Endodermal cell (in vitro differentiated cells): ENCODE measurements at places on chromosomes 2 and 18. TPM values are rescaled to one million over a fixed set of nuclear protein-coding genes. Genes with fewer than 3 reads are reported as not detected.

DNA sequence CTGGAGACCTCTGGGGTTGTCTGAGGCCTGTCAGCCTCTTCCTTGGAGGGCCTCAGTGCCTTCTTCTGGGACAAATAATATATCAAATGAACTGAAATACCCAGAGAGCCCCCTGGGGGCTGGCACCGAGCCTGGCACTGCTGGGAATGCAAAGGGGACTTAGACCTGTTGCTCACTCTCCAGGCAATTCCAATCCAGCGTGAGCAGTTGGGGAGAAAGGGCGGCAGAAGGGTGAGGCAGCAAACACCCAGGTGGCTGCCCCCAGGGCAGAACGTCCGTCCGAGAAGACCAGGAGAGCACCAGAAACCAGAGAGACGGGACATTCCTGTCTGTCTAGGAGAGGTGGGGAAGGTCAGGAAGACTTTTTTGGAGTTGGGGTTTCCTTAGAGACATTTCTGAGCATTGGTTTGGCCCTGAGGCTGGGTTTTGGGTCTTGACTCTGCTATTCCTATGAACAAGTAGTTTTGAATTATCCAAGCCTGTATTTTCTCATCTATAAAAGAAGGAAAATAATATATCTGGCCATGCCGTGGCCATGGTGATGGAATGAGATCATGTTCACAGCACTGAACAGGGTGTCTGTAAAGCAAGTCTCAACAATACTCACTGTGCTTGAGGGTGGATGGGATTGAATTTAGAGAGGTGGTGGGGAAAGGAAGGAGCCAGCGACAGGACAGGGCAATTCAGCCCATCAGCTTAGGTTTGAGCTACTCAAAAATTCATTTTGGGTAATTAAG lies 44.3 kb upstream of the ZBTB7C start:
- no peaks in the 10 kb centered on the region for H3K36me3 ChIP-seq
- no peak for DNase-seq
- H3K4me3 ChIP-seq: no peak overlapping the region
- H3K27me3 ChIP-seq: peaks cover 4% of the 10 kb centered on the region

DNA sequence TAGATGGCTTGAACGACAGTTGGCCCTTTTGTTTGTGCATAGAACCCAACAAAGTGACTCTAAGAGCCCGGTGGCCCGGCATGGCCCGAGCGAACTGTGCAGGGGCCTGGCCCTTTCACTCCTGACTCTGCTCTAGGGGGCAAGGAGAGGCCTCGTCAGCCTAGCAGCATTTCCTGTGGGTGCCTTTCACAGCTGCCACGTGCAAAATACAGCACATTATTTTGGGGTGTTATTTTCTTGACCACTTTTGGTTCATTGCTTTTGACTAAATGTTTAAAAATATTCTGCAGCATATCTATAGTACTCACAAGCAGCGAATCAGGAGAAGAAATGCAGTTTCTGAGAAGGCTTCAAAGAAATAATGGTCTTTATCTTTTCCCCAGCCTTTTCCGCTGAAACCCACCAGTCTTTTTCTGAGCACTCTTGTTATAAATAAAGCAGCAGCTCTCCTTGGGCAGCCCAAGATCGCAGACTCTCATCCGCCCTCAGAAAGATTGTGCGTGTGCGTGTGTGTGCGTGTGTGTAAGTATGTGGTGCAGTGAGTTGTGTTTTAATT lies 31.3 kb downstream of the DGKD start:
- H3K27me3 ChIP-seq: no peaks in the 10 kb centered on the region
- H3K4me1 ChIP-seq: no peaks in the 10 kb centered on the region
- no peak overlapping the region for H3K4me3 ChIP-seq
- no peak for DNase-seq
- peaks cover 1% of the 10 kb centered on the region for H3K36me3 ChIP-seq

DNA sequence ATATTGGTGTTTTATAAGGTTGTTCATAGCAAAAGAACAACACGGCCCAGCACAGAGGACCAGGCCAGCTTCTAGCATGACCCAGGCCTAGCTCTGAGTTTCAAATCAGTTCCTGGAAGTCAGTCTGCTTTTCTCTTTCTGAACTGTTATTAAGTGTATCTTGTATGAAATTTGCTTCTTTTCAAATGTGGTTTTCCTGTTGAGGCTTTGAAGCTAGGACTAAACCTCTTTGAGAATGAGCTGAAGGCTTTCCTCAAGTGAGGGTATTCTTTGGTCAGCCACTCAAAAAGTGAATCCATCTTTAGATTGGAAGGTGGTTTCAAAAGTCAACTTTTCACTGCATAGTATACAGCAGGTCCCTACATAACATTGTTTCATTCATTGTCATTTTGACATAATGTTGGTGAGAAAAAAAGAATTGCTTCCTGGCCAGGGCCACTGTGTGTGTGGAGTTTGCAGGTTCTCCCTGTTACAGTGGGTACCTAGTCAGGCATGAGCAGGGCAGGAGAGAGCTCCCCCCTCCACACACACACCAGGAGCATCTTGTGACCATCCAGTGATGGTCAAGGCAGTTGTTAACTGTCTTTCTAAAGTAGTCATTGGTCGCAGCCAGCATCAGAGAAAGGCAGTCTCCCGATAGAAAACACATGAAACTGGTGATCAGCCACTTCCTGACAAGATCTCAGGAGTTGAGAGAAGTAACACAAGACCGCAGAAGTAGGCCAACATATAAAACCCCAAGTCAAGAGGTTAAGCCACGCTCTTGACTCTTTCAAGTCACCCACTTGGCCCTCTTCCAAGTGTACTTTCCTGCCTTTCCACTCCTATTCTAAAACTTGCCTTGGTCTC lies 6.7 kb upstream of the ACAA2 start:
- H3K27me3 ChIP-seq: no peaks in the 10 kb centered on the region
- H3K4me3 ChIP-seq: no peak overlapping the region
- no peaks in the 10 kb centered on the region for H3K36me3 ChIP-seq
- DNase-seq: no peak
- H3K4me1 ChIP-seq: no peaks in the 10 kb centered on the region
- no peak overlapping the region for H3K27ac ChIP-seq

DNA sequence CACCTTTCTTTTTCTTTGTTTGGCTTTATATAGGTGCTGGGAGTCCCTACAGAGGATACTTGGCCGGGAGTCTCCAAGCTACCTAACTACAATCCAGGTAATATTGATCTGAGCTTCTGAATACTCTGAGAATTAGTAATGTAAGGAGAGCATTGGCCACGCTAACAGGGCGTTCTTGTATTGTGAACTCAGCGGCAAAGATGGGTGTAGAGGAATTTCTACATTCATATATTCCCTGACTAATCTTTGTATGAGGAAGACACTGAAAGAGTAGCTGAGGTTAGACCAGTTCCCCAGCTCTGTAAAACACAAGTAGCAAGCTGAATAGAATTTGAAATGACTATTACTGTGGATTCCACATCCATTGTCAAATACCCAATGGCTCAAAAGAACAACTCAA lies 48.5 kb downstream of the CDK15 start:
- H3K27ac ChIP-seq: no peak overlapping the region
- H3K36me3 ChIP-seq: no peaks in the 10 kb centered on the region
- no peak overlapping the region for H3K4me3 ChIP-seq
- DNase-seq: no peak
- peaks cover 21% of the 10 kb centered on the region for H3K4me1 ChIP-seq

DNA sequence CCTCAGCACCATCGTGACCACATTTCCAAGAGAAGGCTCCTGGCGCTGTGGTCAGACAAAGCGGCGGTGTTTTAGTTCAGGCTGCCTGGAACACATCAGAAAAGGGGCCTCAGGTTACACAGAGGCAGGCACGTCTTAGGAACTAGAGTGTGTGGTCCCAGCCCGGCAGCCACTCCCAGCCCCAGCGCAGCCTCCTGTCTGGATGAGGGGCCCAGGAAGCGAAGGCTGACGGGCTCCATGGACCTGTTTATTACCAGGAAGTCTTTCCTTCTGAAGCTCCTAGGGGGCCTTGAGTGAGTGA lies 10.0 kb upstream of the GPR55 start:
- no peaks in the 10 kb centered on the region for H3K27me3 ChIP-seq
- DNase-seq: peak; percentile 40
- H3K4me3 ChIP-seq: no peak overlapping the region

- H3K36me3 ChIP-seq: no peaks in the 10 kb centered on the region
- H3K4me1 ChIP-seq: no peaks in the 10 kb centered on the region
- DNase-seq: no peak
- no peak overlapping the region for H3K27ac ChIP-seq
- H3K4me3 ChIP-seq: no peak overlapping the region
These were observed 132.8 kb upstream of the SERTAD2 start for GRCh38 chr2:64786343-64787018.

DNA sequence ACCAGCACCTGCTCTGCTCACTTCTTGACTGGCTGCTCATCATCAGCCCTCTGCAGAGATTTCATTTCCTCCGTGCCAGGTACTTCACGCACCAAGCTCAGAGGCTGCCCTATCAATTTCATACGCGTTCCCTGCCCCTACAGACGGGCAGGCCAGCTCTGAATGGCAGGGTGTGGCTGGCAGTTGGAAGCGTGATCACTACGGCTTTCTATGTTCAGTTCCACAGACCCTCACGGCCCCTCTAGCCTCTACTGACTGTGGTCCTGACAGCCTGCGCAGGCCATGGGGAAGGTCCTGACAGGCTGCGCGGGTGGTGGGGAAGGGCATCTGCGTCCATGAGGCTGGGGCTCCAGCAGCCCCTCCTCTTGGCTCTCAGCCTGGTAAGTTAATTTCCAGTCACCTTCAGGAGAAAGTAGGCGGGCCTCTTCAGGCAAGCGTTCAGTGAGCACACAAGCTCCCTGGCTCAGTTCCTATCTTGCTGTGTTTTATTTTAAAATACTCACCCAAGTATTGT lies 154.8 kb downstream of the ZNF236 start:
- DNase-seq: peak; percentile 40
- H3K36me3 ChIP-seq: peaks cover 6% of the 10 kb centered on the region
- H3K4me1 ChIP-seq: no peaks in the 10 kb centered on the region
- no peak overlapping the region for H3K4me3 ChIP-seq
- H3K27me3 ChIP-seq: no peaks in the 10 kb centered on the region
- H3K27ac ChIP-seq: no peak overlapping the region

DNA sequence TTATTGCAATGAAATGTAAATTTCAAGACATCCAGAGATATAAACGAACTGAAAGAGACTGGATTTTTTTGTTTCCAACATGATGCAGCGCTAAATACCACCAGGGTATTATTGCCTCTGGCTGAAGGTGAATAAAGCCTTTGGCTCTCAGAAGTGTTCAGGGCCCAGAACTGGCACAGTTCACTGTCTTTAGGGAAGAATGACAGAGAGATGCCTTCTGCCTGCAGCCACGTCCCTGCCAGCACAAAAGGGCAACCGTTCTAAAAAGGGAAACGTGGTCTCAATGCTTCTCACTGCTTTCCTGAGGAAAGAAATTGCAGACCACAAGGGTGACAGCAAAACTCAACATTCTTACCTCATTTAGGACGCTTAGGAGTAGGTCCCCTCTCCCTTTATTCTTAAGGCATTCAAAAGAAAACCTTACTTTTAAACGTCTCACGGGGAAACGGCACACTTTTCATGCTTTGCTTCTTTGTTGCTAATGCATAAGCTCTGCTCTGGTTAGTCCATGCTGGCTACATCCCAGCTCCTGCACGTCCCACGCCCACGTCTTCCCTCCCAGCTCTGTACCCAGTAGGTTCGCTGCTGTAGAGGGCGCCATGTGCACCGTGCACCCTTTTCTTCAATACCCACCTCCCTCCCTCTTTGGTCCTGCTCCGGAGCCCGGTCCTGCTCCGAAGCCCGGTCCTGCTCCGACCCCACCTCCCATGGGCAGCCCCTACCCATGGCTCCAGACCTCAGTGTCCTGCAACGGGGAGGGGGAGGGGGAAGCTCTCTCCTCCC lies 171.0 kb downstream of the HRH4 start:
- H3K4me1 ChIP-seq: no peaks in the 10 kb centered on the region
- H3K4me3 ChIP-seq: no peak overlapping the region
- DNase-seq: peak; percentile 58

- peaks cover 2% of the 10 kb centered on the region for H3K4me1 ChIP-seq
- no peaks in the 10 kb centered on the region for H3K27me3 ChIP-seq
- H3K36me3 ChIP-seq: no peaks in the 10 kb centered on the region
- no peak overlapping the region for H3K4me3 ChIP-seq
- no peak overlapping the region for H3K27ac ChIP-seq
These were observed 29.2 kb downstream of the KCTD1 start for GRCh38 chr18:26519114-26519513.

DNA sequence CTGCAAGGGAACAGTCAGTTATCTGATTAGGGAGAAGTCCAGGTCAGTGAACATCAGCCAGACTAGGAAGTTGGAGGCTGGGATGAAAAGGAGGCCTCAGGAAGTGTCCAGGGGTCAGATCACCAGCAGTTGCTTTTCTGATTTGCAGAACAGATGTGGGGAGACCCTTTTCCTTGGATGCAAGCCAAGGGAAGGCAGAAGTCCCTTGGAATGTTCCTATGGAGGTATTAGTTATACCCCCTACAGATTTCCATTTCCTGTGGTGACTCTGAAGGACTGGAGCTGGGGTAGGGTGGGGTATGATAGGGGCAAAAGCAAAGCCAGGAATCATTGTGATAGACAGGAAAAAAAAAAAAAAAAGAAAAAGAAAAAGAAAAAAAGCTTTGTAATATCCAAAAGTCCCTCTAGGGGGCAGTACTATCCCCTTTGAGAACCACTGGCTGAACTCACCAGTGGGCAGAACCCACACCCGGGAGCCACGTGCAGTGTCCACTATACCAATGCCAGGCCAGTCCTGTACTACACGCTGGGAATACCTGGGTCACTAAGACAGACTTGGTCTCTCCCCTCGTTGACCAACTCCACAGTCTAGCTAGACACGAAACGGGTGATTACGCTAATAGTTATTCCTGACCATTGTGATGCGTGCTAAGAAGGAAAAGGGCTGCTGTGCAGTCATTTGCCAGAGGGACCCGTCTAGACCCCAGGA lies 7.4 kb downstream of the DYSF start:
- H3K27me3 ChIP-seq: peaks cover 24% of the 10 kb centered on the region
- H3K27ac ChIP-seq: no peak overlapping the region
- H3K4me1 ChIP-seq: no peaks in the 10 kb centered on the region
- H3K36me3 ChIP-seq: no peaks in the 10 kb centered on the region
- DNase-seq: peak; percentile 77
- H3K4me3 ChIP-seq: no peak overlapping the region

- peaks cover 5% of the 10 kb centered on the region for H3K27me3 ChIP-seq
- no peak overlapping the region for H3K4me3 ChIP-seq
These were observed 1.4 kb upstream of the MALT1 start for GRCh38 chr18:58669731-58670378.

- DNase-seq: no peak
- H3K27me3 ChIP-seq: peaks cover 1% of the 10 kb centered on the region
- no peaks in the 10 kb centered on the region for H3K4me1 ChIP-seq
- H3K27ac ChIP-seq: no peak overlapping the region
- no peak overlapping the region for H3K4me3 ChIP-seq
- H3K36me3 ChIP-seq: no peaks in the 10 kb centered on the region
These were observed 8.3 kb downstream of the SATB2 start for GRCh38 chr2:199449455-199449854.

The CETN1 gene
- not detected in 2 replicates for total RNA-seq

The TBR1 gene
- 1.2 to 5.7 TPM (median 2.0 TPM) in 3 replicates for total RNA-seq

The POTEC gene
- not detected in 2 replicates for total RNA-seq

The TMEM131 gene
- 40.6 to 50.2 TPM (median 43.0 TPM) in 3 replicates for total RNA-seq

The POTEJ gene
- not detected in 3 replicates for total RNA-seq
